ENCODE measurements at places on chromosomes 6 and 20. TPM values are rescaled to one million over a fixed set of nuclear protein-coding genes. Genes with fewer than 3 reads are reported as not detected.

The PERP gene
- total RNA-seq, result 36.7 TPM

The SLC18B1 gene
- 5.9 TPM for total RNA-seq

The SMIM28 gene
- not detected for total RNA-seq

The CTAGE9 gene
- not detected for total RNA-seq

The FOXS1 gene
- 1.6 TPM for total RNA-seq

The TMEM74B gene
- 6.5 TPM for total RNA-seq

The OOEP gene
- 0.24 TPM for total RNA-seq

The GPX5 gene
- total RNA-seq, result not detected

The IMPG1 gene
- total RNA-seq, result not detected

The ARMC2 gene
- 8.0 TPM for total RNA-seq

The CDH4 gene
- 0.08 TPM for total RNA-seq

The DEFB127 gene
- total RNA-seq, result not detected

The SEMG1 gene
- not detected for total RNA-seq

The COL9A3 gene
- total RNA-seq, result 4.7 TPM

The CNPY3 gene
- 19.1 TPM for total RNA-seq

The RSPO3 gene
- total RNA-seq, result 0.94 TPM

The PCNA gene
- 23.9 TPM for total RNA-seq

The SOX18 gene
- total RNA-seq, result 83.4 TPM

The PRSS35 gene
- total RNA-seq, result 2.5 TPM

The ENPP5 gene
- 6.9 TPM for total RNA-seq

The MEP1A gene
- not detected for total RNA-seq

The TBX18 gene
- 19.4 TPM for total RNA-seq

The MAS1 gene
- not detected for total RNA-seq

The HAO1 gene
- not detected for total RNA-seq

The LAMA2 gene
- total RNA-seq, result 125 TPM

The IER3 gene
- 23.0 TPM for total RNA-seq

The PRDM13 gene
- total RNA-seq, result not detected

The GRM1 gene
- total RNA-seq, result 0.06 TPM

The C20orf144 gene
- 0.29 TPM for total RNA-seq

The FOXC1 gene
- total RNA-seq, result 25.9 TPM

The SLC52A3 gene
- total RNA-seq, result 1.7 TPM

The TCF19 gene
- total RNA-seq, result 8.3 TPM

The LPA gene
- total RNA-seq, result not detected

The FHL5 gene
- total RNA-seq, result 9.6 TPM

The PLN gene
- total RNA-seq, result 673 TPM

The PPP1R3G gene
- 10.7 TPM for total RNA-seq

Data from left cardiac atrium (tissue), 4 donors.